ENCODE measurements at places on chromosomes 4 and X.

DNA sequence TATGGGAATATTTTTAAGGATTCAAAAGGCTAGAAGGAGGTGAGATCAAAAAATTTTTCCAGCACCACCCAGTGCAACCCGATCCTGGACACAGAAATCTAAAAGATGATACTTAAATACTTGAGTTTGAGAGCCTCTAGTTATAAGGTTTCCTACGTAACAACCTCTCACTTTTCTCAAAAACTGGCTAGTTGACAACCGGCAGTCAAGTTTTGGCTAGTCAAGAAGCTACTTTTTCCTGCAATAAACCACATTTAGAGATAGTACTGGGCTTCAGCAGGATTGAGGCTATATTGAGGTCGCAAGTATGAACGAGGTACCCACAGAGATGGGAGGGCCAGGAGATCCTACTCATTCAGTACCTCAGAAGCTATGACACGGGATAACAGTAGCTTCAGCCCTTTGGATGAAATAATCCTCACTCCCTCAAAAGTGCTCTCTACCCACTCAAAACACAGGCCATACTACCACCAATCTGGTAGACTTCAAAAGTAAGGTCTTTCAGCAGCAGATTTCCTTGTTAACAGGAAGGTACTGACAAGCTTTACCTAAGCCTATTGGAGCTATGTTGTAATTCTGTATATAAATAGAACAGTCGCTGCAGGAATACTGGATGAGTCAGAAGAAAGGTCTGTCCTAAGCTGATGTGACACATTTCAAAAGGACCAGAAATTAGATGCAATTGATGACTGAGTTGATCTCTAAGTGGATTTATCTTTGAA lies 1.5 kb upstream of the TSPAN5 start:
- DNase-seq, result peak; percentile 26

GRCh38 chrX:123920105-123920785 lies 41.3 kb upstream of the STAG2 start:
- no peak for DNase-seq

- DNase-seq, result no peak
These were observed 300.7 kb upstream of the CXXC4 start for GRCh38 chr4:104795264-104795939.

DNA sequence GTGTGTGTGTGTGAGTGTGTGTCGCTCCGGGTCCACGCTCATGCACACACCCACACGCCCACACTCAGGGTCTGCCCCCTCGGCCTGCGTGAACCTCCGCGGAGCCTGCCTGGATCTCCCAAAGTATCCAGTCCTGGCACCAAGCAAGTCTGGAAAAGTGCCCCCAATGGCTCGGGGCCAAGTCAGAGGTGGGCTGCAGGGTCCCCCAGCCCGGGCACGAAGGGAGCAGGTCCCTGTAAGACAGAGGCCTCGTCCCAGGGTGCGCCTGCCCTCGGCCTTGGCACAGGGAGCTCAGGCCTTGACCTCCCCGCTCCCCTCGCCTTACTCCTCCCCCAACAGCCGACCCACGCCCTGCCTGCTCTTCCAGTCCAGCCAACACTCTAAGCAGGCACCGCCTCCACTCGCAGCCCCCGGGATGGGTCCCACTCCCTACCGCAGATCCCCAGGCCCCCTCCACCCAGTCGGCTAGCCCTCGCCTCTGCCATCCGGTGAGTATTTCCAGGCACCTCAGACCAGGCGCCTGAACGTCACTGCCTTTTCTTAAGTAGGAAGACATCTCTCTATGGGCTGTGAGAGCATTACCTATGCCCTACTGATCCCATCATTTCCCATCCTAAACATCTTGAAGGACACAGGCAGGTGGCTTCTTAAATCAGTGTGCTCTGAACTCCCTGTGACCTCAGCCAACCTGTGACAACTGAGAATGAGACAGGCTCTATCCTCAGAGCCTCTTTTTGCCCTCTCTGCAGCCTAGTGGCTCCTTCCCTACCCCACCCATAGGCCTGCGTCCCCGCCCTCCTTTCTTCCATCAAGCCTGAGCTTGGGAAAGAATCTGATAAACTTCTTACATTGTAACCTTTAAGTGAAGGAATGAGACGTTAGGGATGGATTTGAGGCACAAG lies 704 bp downstream of the FAM114A1 start:
- no peak for DNase-seq

DNA sequence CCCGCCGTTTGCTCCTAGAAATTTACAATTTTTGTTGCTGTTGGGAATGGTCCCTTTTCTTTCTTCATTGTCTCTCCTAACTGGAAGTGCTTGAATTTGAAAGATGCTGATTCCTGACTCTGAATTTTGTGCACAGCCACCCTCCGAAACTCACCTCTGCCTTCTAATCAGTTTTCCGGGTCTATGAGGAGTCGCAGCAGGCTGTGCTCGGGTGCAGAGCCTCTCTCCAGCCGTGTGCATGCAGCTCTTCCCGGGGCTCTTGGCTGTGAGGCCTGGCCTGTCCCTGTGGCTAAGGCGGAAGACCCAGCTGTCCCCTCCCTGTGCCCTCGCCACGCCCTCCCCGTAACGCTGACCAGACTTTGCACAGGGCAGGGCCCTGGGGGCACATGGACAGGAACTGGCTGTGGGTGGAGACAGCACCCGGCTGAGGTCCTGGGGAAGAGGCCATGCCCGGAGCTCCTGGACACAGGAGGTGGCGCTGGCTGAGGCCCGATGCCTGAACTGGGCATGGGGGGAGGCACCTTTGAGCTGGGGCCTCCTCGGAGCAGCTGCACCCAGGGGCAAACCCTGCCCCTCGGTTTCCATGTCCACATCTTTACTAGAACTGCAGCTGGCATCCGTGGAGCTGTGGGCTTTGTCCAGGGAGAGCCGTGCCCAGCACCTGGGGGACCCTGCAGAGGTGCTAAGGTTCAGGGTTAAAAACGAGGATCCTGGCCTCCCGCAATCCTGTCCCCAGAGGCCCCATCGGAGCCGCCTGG lies 32.6 kb upstream of the SPON2 start:
- DNase-seq, result peak; percentile 87

DNA sequence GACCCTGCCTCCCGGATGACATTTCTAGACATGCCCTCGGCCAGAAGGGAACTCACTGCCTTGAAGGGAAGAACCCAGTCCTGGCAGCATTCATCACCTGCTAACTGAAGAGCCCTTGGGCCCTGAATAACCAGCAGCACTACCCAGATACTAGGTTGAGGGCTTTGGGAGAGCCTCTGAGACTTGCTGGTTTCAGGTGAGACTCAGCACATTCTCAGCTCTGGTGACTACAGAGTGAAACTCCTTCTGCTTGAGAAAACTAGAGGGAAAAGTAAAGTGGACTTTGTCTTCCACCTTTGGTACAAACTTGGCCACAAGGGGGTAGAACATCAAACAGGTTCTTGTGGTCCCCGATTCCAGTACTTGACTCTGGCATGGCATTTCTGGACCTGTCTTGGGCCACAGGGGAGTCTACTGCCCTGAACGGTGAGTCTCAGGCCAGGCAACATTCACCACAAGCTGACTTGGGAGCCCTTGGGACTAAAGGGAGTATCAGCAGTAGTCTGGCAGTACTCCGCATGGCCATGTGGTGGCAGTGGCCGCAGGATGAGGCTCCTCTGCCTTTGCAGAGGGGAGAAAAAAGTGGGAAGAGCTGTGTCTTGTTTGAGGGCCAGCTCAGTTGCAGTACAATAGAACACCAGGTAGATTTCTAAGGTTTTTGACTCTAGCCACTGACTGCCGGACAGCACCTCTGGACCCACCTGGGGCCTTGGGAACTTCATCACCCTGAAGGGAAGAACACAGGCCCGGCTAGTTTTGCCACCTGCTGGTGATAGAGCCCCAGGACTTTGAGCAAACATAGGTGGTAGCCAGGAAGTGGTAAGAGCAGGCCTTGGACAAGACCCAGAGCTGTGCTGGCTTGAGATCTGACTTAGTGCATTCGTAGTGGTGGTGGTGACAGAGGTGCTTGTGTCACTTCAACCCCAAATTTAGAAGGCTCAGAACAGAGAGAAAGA lies 414.8 kb downstream of the OPHN1 start:
- DNase-seq, result peak; percentile 28

GRCh38 chrX:10133980-10134676 lies 22.6 kb upstream of the CLCN4 start:
- no peak for DNase-seq

DNA sequence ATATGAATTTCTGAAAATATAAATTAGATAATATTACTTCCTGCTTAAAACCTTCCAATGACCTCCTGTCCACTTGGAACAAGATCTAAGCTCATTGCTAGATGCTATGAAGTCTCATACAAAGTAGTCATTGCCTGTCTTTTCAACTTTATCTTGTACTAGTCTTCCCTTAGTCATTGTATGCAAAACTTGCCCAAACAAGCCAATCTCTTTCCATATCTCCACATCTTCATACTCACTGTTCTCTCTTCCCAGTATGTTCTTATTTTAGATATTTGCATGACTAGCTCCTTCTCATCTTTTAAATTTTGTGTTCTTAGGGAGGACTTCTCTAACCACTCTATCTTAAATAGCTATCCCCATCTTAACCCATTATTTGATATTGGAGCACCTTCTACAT lies 33.9 kb upstream of the CDX4 start:
- DNase-seq, result no peak

DNA sequence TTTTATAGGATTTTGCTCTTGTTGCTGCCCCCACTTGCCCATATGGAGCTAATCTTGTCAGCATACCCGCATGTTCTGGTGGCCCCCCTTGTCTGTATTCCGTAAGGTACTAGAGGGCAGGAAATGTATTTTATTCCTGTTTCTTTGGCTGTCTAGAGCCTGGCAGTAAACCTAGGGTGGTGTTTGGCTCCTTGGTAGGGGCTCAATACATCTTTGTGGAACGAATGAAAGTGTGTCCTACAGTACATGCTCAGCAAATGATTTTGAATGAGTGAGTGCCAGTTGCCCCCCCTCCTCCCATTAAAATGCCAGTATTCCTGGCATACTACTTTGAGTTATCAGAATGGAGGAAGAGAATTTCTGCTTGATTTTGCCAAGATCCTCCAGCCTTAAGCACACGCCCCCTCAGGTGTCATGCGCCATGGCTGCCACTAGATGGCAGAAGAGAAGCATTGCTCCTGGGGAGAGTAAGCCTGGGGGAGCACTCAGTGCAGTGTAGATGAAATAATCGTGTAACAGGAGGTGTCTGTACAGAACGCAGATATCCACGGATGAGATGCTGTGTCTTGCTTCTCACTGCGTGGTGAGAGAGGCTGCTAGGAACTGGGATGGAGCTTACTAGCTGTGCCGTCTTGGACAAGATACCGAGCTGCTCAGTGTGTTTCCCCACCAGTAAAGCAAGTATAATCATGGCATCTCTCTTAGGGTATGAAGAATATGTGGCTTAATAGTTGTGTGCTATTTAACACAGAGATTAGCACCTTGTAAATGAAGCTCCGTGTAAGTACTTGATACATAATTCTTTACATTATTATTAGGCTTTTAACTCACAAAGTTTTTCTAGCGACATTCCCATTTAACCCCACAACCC lies 17.2 kb upstream of the RNF212 start:
- DNase-seq, result peak; percentile 56

DNA sequence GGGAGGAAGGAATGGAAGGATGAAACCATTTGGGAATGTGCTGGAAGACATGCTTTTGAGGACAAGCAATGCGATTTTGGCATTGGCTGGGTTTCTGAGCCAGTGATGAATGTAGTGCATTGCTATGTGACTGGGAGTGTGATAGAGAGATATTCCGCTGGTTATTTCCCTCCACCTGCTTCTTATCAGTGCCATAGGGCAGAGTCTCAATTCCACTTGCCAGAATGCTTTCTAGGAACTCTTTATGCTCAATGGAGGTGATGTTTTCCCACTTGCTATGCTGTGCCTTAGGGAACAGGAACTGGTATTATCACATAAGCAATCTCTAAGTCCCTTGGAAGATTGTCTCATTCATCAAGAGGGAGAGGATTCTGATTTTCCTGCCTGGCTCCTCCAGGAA lies 28.0 kb downstream of the TBL1X start:
- no peak for DNase-seq

GRCh38 chr4:153127760-153128494 lies 76.3 kb upstream of the TRIM2 start:
- DNase-seq, result peak; percentile 67

- DNase-seq, result peak; percentile 77
These were observed 32.8 kb downstream of the FAM13A start for GRCh38 chr4:89024051-89024675.

DNA sequence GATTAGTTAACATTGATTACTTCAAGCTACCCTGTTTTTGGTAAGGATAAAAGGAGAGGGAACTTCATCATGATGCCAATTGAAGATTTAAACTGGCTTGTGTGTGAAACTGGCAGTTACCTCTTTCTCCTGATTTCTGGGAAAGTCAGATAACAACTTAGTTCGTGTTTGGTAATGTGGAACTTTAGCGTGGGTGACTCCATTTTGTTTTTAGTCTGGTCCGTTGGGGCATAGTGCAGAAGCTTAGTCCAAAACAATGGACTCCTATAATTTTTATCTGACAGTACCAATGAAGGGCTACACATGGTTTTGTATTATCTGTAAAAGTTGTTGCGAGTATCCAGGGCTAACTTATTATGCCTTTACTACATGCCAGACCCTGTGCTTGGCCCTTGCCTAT lies 294.9 kb downstream of the GUCY2F start:
- no peak for DNase-seq

DNA sequence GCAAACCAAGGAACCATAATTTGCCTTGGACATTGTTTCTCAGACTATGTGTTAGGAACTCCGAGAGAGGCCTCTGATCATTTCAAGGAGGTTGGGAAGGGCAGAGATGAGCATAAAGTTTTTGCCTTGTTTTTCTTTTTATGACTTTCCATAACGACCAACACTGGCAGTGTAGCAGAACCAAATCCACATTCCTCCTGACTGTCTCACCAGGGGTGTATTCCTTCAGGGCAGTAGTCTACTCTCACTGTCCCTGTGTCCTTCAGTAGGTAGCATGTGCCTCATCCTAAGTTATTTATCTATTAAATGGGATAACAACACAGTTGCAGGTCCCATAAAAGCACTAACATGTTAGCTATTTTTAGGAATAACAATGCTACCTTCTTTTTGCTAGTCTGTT lies 20.8 kb downstream of the EGFL6 start:
- no peak for DNase-seq

All from HepG2 (cell line).